ENCODE measurements at places on chromosomes 16 and 17. TPM values are rescaled to one million over a fixed set of nuclear protein-coding genes. Genes with fewer than 3 reads are reported as not detected.

Gene NAGS
- total RNA-seq: 2.7 TPM

Gene ACBD4
- total RNA-seq: 5.3 TPM

Gene TBC1D3C
- not detected for total RNA-seq

Gene SLC5A10
- not detected for total RNA-seq

Gene PRPSAP2
- total RNA-seq: 27.1 TPM

Gene HSD17B1
- total RNA-seq: 2.0 TPM

Gene ADAD2
- total RNA-seq: not detected

Gene CACNG5
- total RNA-seq: not detected

Gene DPEP1
- not detected for total RNA-seq

Gene CNTROB
- total RNA-seq: 16.8 TPM

Gene CD300C
- total RNA-seq: not detected

Gene DYNLRB2
- total RNA-seq: not detected

Gene GRAPL
- 0.20 TPM for total RNA-seq

Gene RBFOX1
- not detected for total RNA-seq

Gene SLC5A11
- total RNA-seq: not detected

Gene TAT
- total RNA-seq: not detected

Gene ODAD4
- total RNA-seq: 0.72 TPM

Gene VTN
- 3.4 TPM for total RNA-seq

All from smooth muscle cell of the pulmonary artery (primary cell).